ENCODE measurements at places on chromosomes 7 and 10.

GRCh38 chr10:3570131-3570729 is 214.8 kb downstream of the KLF6 start:
- DNase-seq: no peak

GRCh38 chr10:86370006-86370585 is 3.5 kb upstream of the GRID1 start:
- no peak for DNase-seq

DNA sequence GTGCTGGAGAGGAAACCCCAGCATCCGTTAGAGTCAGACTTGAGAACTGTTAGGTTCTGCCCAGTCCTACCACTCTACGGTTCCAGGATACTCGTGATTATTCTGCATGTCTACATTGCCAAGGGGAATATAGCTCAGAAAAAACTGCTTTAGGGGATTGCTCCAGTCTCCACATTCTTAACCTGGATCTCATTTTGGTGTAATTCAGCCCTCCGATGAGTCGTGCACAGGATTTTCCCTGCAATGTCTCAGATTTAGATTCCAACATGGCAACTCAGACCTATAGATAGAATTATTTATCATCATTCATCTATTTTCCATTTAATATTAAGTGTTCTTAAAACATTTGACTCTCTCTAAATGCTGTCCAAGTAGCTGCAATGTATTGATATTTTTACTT is 121.1 kb upstream of the ZEB1 start:
- no peak for DNase-seq

GRCh38 chr10:59432207-59432900 is 70.0 kb upstream of the FAM13C start:
- DNase-seq: no peak

DNA sequence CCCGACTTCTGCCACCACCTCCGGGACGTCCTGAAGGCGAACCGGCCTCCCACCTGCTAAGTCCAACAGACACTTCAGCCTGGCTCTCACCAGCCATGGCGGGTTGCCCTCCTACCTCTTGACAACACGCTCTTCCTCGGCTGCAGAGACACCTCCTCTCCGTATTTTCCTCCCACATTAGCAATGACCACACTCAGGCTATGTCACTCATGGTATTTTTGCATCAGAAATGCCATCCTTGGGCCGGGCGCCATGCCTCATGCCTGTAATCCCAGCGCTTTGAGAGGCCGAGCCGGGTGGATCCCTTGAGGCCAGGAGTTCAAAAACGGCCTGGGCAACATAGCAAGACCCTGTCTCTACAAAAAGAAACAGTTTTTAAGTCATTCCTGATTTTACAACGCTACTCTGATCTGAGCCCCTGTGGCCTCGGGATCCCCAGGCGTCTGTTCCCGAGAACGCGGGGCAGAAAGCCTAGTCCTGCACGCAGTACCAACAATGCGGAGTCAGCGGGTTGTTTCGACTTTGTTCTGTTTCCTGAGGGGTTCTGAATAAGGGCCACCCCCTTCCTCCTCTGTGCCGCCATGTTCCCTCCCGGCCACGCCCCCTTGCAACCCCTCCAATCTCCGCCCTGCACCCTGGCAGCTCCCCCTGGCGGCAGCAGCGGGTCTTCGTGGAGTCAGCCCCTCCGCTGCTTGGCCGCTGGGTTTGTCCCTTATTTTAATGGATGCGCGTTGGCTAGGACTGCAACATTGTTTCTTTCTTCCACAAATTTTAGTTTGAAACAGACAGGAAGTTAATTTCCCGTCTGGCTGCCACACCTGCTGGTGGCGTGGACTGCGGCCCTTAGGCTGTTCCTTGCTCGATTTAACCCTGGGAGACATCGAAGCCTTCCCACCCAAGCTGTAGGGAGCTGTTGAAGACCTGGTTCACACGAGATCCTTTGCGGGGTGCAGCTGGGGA is 9.7 kb upstream of the ZFAND2A start:
- DNase-seq: peak; percentile 49

- DNase-seq: no peak
These were observed 182.8 kb upstream of the CDC14C start for GRCh38 chr7:48741545-48741944.

DNA sequence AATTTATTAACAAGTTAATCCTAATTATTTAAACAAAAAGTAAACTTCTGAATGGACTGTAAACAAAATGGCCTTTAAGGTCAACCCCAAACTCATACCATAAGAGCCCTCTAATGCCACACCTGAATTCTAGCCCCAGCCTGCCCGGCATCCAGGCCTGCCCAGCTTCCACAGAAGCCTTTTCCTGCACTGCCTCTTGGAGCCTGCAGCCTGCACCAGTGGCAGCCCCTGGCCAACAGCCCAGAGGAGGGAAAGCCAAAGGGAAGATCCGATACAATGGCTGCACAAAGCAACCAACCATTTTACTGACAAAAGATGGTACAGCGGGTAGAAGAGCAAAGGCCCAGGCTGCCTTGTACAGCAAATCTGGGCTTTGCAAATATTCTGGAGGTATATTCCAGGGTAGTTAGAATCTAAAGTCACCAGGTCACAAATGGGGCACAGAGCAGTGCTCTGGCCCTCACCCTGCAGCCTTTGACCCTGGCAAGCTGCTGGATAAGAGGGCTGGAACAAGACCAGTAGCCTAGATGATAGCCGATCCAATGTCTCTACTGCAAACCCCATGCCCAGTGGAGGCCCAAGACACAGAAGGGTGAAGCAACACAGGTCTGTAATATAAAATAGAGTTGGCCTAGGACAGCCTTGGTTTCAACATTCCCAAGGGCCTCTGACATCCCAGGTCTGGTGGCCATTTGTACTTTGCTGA is 12.5 kb upstream of the CH25H start:
- peak; percentile 21 for DNase-seq

GRCh38 chr10:126387041-126387921 is 996 bp downstream of the ADAM12 start:
- peak; percentile 6 for DNase-seq

DNA sequence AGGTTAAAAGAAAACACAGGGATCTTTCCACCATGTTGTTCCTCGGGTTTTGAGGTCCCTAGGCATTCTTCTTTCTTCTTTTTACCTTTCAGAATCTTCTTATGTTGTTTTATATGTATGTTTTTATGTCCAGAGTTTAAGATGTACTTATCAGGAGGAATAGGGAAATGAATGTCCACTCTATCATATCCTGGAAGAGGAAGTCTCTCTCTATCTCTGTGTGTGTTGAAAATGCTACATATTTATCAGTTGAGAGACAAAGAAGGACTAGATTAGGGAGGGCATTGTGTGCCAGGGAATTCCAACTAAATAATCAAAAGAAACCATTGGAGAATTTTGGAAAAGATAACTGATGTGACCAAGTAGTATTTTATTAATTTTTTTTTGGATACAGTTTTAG is 200.5 kb upstream of the POT1 start:
- DNase-seq: no peak

- no peak for DNase-seq
These were observed 863 bp downstream of the ST8SIA6 start for GRCh38 chr10:17453373-17454091.

GRCh38 chr7:43942997-43943396 is 16.8 kb downstream of the UBE2D4 start:
- DNase-seq: no peak

DNA sequence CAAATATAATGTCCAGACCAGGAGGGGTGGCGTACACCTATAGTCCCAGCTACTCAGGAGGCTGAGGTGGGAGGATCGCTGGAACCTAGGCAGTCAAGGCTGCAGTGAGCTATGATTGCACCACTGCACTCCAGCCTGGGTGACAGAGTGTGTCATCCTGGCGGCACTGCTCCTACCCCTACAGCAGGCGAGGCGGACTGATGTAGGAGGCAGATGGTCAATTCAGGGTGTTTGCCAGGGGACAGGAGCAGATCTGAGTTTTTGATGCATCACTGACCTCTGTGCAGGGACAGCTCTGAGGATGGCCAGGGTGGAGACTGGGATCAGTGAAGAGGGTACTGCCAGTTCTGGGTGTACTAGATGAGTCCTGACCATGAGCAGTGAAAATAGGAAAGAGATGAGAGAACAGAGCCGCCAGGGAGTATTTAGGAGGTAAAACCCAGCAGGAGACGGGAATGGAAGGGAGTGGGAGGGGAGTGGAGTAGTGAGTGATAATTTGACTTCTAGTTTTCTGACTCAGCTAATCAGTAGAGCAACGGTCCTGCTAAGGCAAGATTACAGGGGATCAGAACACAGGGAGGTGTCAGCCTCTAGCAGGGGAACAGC is 75.3 kb downstream of the HIP1 start:
- peak; percentile 13 for DNase-seq

GRCh38 chr7:124785994-124786393 is 20.4 kb upstream of the GPR37 start:
- DNase-seq: no peak

GRCh38 chr7:153193144-153193595 is 433.6 kb downstream of the ACTR3B start:
- DNase-seq: no peak

DNA sequence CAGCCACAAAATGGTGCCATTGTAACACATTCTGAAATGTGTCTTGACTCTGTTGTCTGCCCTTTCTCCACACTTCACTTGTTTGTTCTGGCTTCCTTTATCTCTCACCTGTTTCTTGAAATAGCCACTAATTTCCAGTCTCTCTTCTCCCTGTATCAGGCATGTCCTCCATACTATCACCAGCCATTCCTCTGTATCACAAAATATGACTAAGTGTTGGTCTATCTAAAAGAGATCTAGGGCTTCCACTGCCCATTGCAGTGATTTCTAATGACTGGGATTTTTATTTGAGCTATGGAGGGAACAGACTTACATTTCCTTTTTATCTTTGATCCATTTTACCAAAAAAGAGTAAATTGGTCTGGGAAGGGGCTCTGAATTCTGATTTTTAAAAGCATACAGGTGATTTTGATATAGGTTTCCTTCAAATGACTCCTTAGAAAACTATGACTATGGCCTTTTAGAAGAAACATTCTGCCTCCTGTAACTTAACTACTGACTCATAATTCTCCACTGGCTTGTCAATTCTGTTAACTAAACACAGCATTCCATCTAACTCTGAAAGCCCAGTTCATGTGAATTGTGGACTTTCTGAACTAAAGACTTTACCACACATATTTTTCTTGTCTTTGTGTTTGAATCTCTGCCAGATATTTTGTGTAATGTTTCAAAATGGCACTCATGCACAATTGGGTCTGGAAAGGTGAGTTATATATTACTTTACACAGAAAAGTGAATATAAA is 1121.4 kb downstream of the XPNPEP1 start:
- no peak for DNase-seq

- no peak for DNase-seq
These were observed 32.4 kb downstream of the NOLC1 start for GRCh38 chr10:102184606-102185005.

DNA sequence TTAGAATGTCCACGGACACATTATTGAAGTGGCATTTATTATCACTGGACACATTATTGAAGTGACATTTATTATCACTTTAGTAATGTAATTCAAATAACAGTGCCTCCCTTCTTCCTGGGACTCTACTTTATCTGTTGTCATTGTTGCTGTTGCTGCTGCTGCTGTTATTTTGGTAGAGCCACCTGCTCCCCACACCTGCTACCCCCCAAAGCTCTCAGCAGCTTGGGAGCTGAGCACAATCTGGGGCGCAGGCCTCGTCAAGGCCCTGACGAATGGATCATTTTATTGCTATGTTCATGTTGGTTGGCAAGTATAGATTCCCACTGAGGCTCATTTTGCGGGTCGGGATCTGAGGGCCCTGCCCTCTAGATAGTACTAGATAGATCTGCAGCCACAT is 24.8 kb downstream of the FIGNL1 start:
- DNase-seq: no peak

All from substantia nigra (tissue), 51 donors.